Stimulated activated CD4-positive, alpha-beta T cell treated with anti-CD3 and anti-CD28 coated beads, Interleukin-2, amount 100 ng/mL, for 24 hours (primary cell): ENCODE measurements at places on chromosomes 2 and 18.
A peak's percentile ranks its signal among the peaks of the same experiment; 100 is the strongest.

- no peak for DNase-seq
Measured at GRCh38 chr18:10169064-10169562, 255.3 kb downstream of the VAPA start.

- no peak for DNase-seq
Measured at GRCh38 chr2:195659114-195659513, 2.1 kb downstream of the SLC39A10 start.

GRCh38 chr2:121960251-121960650 lies 204.8 kb downstream of the TSN start:
- DNase-seq = no peak

DNA sequence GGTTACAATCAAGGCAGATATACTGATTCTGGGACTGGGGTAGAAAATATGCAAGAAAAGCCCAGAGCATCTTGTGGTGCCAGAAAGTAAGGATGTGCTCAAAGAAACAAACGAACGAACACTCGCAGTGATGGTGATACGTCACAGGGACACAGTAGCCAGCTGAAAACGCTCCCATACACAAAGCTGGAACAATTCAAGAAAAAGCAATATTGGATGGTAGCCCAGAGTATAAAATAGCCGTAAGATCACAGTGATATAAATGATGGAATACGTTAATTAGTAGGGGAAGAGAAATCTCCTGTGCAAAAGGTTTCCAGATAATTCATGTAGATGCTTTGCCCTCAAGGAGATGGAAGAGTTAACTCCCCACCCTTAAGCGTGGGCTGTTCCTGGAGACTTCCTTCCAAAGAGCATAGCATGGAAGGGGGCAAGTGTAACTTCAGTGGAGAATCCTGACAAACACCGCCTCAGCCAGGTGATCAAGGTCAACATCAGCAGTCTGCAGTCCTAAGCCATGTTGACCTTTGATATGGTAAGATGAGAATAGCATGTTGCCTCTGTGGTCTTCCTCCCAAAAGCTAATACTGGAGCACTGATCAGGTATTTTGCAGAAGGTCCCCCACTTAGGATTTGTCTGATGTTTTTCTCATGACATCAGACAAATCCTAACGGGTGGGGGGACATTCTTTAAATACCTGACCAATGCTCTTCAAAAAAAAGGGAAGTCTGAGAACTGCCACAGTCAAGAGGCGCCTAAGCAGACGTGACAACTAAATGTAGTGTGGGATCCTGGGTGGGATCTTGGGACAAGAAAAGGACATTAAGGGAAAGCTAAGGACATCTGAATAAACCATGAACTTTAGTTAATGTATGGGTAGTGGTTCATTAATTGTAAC lies 99.0 kb downstream of the NCK2 start:
- DNase-seq = no peak

DNA sequence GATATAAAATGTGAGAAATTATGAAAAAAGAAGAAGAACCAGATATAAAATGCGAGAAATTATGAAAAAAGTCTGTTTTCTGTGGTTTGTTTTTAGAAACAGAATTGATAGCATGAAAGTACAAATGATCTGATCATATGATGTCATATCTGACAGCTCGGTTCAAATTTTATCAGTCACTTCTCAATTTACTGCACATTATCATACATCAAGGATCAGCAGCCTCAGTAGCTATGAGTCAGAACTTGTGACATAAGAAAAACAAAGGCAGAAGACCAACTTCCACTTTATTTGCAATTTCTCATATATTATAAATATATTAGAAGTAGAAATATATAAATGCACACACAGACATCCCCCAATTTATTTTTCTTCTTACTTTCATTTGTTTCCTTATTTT lies 634.0 kb downstream of the LRP1B start:
- DNase-seq = no peak

DNA sequence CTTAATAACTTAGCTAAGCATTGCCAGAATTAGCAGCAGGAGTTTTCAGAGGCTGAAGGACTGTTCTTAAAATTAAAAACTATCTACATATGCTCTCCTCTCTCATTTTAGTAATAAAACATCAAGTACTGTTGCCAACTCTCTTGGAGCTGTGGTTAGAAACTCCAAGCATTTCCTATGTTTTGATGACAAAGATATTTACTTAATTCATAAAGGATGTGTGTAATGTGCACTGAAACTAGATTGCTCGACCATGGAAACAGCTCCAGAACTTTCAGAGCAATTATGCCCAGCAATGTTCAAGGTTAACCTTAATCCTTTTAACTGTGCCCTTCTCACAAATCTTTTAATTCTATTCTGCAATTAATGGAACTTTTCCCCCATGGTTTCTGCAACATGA lies 8.4 kb downstream of the GRP start:
- no peak for DNase-seq

DNA sequence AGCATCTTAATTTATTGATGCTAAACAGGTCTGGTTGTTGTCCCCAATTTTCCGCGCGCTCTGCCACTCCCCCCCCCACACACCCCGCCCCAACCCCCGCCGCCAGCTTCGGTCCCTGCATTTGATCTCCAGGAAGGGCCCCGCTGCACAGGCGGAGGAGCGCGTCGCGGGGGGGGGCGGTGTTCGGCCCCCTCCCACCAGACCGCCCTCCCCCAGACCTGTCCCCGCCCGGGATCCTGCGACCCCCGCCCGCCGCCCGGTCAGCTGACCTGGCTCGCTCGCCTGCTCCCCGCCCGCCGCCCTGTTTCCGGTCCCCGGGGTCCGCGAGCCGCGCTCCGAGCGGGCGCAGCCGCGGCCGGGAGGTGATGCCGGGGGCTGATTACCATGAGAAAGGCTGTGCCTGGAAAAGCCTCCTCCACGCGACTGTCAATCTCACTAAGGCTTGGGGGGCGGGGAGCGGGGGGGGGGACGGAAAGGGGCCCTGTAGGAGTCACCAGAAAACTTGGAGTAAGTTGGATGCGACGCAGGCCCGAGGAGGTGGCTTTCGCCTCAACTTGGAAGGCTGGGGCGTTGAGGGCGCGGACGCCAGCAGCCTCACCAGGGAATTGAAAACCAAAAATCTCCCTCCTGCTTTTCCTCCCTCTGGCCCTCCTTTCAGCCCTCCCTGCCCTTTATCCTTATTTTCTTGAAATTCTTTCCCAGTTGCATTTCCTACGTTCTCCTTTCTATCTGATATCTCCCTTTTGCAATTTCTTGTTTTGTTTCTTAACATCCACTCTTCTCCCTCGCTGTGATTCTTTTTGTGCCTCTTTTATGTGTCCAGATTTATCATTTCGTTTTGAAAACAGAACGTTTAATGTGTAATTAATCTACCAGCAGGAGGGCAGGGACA lies 4.4 kb upstream of the ZEB2 start:
- DNase-seq = no peak

DNA sequence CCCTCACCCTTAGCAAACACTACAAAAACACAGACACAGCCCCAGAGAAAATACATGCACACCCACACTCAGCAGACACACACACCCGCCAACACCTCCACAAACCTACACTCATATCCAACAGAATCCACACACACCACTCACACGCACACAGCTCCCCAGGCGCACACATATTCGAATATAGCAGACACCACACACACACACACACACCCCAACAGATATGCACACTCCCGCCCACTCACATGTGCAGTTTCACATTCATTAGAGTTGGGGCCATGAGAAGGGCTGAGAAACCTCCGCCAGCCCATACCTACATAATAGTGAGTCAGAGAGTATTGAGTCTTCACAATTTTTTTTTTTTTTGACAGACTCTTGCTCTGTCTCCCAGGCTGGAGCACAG lies 29.4 kb upstream of the NOTO start:
- peak; percentile 62 for DNase-seq

- DNase-seq = no peak
Measured at GRCh38 chr2:178002038-178002437, 70.5 kb downstream of the PDE11A start.

- no peak for DNase-seq
Measured at GRCh38 chr2:147482111-147482895, 362.5 kb upstream of the ACVR2A start.

DNA sequence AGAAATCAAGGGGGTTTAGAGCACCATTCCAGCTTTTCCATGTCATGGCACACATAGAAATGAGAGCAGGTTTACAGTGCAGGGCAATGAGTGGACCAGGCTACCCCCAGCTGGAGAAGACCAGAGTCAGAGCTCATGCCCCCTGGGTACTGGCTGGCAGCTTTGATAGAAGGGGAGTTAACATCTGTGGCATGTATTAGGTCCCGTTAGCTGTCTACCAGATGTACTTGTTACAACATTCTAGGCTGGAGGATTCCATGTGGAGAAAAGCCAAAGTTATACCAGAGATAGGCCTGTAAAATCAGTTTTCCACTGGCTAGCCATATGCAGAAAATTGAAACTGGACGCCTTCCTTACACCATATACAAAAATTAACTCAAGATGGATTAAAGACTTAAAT lies 109.2 kb downstream of the CCDC85A start:
- no peak for DNase-seq

- DNase-seq = no peak
Measured at GRCh38 chr2:181362561-181362960, 94.6 kb upstream of the ITGA4 start.

DNA sequence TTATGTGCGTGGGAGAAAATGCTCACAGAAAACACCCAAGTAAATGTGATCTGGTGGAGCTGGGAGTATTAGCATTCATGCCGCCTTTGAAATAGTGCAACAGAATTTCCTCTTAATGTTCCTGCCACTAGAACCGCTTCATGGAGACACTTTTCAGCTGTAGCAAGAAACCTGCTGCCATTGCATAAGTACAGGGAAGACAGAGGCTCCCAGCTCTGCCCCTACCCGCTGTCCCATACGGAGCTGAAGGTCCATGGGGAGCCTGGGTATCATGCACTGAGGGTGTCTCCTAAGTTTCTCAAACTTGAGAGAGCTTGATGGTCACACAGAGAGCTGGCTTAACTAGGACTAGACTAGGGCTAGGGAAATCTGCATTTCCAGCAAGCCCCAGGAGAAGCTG lies 49.6 kb downstream of the CRIM1 start:
- DNase-seq = no peak

DNA sequence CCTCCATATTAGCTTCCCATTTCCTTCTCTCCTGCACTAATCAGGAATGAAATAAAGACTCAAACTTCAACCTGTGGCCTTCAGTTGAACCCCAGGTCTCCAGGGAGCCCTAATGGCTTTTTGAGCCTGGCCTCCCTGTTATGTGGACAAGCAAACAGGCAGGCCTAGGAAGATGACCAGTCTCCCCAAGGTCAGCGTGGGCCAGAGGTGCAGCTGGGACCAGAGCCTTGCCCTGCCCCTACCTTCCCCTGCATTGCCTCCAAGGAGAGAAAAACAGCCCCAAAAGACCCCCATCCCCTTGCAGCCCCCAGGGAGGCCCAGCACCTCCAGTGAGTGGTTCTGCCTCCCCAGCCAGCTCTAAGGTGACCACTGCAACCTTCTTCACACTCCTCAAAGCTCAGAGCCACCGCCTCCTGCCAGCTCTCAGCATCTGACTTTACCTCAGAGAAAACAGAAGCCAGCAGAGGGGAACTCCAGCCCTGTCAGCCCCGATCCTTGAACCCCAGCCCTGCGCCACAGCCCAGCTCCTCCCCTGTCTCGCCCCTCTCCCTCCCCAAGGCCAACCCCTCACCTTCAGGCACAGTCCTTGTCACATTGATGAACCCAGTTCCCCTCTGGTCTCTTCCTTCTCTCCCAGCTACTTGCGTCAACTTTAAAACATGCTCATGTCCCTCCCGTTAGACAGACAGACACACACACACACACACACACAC lies 59.5 kb upstream of the ID2 start:
- DNase-seq = no peak

DNA sequence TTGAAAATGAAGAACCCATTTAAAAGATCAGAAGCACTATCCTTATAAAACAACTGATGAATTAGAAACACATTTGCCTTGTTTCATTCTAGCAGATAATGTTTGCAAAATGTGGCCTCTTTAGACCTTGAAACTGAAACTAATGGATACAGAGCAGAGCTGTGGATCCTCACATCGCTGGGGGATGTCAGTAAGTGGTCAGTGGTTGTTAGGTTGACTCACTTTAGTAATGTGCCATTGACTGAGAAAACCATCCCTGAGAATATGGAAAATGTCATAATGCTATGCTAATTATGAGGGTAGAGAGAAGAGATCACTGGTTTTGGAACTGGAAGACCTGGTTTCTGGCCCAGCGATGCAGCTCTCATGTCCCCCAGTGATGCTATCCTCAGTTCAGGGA lies 176.7 kb downstream of the MYO1B start:
- no peak for DNase-seq

DNA sequence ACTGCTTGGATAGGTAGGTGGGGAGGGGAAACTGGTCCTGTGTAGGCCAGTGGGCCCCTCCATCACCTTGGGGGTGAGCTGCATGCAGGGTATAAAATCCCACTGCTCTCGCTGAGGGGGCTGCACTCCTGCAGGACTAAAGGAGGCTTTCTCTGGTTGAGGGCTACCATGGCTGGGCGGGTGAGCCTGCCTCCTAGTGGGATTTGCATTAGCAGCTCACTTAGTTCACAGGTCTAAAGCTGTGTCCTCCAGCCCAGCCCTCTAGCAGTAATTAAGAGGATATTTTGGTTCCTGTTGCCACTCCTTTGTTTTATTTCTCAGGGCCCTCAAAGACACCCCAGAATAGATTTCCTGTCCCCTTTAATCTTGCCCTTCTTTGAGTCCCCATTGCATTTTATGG lies 24.6 kb downstream of the TMEM127 start:
- no peak for DNase-seq

DNA sequence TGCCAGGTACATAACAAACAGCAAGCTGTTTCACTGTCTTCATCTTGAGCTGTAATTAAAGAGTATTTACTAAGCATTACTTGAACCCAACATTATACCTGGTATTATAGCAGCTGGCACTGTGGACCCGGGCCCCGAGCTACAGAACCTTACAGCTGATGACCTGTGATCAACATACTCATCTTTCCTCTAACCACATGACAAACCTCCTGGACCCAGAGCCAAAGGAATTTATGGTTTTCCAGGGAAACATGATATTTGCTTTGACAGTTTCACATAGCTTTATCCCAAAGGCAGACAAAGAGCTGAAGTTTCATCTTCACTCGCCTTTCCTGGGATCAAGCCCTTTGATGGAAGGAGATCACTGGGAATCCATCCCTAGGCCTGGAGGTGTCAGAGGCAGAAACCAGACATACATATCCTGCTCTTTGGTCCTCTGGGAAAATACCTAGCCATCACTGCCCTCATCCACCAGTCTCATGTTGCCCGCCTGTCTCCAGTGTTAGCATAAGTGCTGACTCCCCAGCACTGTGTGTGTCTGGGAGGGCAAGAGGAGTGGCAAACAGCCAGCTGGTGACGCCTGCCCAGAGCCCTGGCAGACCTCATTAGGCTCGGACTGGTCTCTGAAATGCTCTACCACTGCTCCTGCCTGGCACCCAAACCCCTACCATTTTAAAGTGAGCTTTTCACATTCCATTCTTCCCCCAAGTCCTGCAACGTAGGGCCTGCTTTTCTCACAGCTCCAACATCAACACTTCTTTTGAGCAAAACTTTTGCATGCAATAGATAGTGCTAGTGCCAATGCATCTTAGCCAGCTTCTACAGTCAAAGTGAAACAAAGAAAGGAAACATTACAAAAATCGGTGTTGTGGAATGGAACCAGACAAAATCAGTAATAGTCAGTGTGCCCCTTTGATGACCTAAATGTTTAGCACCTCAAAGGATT lies 138.8 kb upstream of the CTAGE1 start:
- DNase-seq = no peak

GRCh38 chr2:180006231-180006630 lies 866 bp downstream of the CWC22 start:
- DNase-seq = no peak
